ENCODE measurements at places on chromosomes 7 and 10.

GRCh38 chr10:64312876-64313275, 791.7 kb downstream of the REEP3 start:
- DNase-seq, result no peak

GRCh38 chr7:142516038-142516501, 233.2 kb upstream of the PRSS1 start:
- DNase-seq, result peak; percentile 19

DNA sequence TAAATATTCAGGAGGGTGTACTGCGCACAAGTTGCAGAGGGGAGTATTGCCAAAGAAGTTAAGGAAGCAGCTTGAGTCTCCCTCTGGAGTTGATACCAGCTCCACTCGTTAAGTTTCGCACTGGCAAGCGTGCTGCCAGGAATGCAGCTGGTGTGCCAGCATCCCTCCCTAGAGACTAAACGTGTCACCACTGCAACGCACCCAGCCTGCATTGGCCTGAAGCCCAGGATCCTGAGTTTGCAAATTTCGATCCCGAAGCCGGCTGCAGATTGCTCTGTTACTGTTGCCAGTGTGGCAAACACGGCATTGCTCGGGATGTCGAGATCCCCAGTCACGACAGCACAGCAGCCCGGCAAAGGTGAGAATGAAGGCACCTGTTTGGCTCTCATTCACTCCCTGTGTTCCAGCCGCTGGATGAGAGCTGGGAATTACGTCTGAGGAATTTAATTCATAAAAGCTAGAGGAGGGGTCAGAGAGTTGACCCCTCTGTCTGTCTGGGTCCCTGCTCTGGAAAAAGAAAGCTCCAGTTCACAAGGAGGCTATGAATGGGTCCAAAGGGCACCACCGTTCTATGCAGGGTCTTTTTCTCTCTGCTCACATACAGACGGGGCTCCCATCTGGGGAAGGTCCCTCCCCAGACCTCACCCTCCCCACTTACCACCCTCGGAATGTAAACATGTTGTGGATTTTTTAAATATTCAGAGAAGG, 61.0 kb downstream of the NRP1 start:
- no peak for DNase-seq

DNA sequence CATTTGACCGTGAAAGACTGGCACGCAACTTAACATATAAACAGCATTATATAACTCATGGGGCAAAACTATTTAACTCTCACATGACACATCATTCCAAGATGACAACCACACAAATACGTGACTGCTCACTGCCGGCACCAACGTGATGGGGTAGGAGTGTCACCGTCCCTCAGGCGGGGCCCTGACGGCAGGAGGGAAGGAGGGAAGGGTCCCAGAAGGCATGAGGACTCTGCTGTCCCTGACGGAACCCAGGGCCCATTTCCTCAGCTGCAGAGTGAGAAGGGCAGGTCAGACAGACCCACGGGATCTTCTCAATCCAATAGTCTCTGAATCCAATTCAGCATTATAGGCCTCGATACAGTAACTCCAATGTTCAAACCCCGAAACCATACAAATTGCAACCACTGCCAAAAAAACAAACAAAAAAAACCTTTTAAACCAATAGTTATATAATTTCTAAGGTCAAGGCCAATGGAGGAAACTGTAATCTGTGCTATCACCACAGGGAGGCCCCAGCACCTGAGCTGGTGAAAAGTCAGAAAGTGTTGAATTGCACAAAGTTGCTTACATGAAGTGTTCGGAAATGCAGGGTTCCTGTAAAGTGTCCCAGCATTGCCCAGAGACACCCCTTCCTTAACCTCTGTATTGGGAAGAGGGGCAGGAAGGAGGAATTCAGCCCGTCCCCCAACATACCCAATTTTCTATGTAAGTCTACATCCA, 137.4 kb downstream of the TNS3 start:
- DNase-seq, result no peak

DNA sequence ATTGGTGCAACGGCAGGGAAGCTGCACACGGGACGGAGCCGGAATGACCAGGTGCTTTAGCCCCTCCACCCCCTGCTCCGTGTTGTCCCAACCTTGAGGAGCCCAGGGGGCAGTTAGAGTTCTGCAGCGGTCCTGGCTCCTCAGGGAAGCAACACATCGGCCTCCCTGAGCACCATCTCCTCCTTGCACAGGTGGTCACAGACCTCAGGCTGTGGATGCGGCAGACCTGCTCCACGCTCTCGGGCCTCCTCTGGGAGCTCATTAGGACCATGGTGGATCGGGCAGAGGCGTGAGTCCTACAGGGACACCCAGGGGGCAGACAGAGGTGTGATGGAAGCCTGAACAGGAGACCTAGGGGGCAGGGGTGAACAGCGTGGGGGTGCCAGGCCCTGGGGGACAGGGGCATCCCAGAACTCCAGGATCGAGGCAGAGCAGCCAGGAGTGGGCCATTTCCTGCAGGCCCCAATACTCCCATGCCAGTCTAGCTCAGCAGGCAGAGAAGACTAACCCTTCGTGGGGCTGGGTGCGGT, 7.3 kb downstream of the ASL start:
- no peak for DNase-seq

DNA sequence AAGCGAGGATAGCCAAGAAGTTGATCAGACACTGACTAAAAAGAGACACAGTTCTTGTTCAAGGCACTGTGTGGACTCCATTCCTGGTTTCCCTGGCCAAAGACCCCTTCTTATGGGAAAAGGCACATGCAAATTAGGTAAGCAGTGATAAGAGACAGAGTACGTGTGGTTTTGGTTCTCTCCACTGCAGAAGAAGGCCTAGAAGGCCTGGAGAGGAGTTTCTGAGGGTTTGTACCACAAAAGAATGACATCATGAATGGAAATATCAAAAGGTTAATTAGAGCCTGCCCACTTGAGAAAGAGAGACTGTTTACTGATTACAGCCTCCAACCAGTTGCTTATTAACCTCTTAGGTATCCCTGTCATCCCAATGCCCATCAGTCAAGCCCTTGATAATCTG, 137.5 kb downstream of the ZNF365 start:
- DNase-seq, result no peak
